LHCN-M2 (cell line): ENCODE measurements at places on chromosomes 12 and 14. TPM values are rescaled to one million over a fixed set of nuclear protein-coding genes. Genes with fewer than 3 reads are reported as not detected.
A peak's percentile ranks its signal among the peaks of the same experiment; 100 is the strongest.

GRCh38 chr14:68523989-68524725 lies 268.7 kb downstream of the ZFP36L1 start:
- peak; percentile 80 for DNase-seq

GRCh38 chr12:101474711-101475386 lies at the start of gene SPIC:
Gene SPIC, plus strand, starts transcription at chr12:101475336. Its CDS starts 1,569 bp downstream, at chr12:101476905.
- DNase-seq: no peak

DNA sequence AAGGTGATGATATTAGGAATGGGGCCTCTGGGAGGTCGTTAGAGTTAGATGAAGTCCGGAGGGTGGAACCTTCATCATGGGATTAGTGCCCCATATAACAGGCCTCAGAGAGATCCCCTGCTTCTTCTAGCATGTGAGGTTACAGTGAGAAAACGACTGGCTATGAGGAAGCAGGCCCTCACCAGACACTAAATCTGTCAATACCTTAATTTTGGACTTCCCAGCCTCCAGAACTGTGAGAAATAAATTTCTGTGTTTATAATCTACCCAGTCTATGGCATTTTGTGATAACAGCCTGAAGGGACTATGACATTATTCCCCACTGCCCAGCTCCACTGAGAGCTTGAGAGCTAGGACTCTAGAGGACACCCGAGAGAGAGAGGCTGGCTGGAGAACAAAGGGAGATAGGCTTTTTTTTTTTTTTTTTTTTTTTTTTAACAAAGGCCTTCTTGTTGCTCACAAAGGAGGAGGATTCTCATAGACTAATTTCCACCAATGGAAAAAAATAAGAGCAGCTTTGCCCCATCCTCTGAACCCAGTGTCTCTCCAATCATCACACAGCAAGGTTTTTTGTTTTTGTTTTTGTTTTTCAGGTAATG lies 87.8 kb upstream of the EEA1 start:
- DNase-seq: no peak

DNA sequence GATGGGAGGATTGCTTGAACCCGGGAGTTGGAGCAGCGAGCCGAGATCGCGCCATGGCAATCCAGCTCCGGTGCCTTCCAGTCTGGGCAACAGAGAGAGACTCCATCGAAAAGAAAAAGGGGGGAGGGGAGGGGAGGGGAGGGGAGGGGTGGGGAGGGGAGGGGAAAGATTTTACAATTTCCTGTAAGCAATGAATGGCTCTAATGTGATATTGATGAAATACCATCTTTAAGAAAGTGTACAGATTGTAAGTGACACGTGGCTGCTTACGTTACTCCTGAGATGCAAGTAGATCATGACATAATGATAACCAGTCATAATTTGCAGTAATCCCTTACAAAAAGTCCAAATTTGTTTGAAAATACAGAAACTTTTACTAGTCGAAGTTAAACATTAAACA lies 1.4 kb downstream of the SLC25A21 start:
- no peak for DNase-seq

- DNase-seq: no peak
Observed at GRCh38 chr14:51432302-51432948, 192.4 kb downstream of the TMX1 start.

DNA sequence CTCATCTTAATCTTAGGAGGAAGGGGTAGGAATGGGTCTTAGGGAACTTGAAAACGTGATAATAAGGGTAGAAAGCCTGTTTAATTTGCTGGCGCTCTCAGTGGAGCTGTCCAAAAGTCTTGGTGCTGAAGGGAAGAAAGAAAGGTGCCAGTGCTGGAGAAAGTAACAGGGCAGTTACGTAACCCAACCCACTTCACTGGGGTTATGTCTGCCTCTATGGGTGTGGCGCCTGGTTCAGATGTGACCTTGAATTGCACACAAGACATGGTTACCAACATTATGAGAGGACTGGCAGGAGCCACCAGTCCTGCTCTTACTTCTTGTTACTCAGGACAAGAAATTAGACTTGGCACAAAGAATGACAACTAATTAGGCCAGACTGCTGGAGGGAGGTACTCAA lies 18.6 kb upstream of the GPATCH2L start:
- DNase-seq: peak; percentile 43

DNA sequence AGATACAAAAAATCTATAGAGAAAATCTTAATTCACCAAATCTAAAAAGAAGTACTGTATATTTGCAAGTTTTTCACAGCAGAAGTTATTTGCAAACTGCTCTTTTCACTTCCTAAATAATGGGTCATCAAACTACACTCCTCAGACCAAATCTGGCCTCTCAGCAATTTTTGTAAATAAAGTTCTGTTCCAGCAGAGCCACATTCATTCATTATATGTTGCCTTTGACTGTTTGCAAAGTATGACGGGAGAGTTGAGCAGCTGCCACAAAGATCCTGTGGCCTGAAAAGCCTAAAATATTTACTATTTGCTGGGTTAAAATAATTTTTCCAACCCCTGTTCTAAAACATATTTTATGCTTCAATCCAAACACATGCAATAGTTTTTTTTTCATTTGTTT lies 1222.3 kb upstream of the SEL1L start:
- DNase-seq: no peak

DNA sequence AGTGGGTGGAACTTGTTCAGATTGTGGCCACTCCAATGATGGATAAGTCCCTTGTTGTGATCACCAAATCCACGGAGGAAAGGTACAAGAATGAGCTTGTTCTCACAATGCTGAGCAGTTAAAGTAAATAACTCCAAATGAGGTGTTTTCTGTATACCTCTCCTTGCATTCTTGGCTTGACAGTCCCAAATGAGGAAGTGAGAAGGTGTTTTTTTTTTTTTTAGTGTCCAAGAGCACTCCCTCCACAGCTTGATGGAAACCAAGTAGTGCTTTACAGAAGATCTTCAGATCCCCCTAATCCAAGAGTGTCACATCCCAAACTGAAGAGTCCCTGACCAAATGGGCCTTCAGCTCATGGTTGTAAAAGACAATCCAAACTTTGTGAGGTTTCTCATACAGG lies 153.6 kb downstream of the ATP23 start:
- DNase-seq: no peak

DNA sequence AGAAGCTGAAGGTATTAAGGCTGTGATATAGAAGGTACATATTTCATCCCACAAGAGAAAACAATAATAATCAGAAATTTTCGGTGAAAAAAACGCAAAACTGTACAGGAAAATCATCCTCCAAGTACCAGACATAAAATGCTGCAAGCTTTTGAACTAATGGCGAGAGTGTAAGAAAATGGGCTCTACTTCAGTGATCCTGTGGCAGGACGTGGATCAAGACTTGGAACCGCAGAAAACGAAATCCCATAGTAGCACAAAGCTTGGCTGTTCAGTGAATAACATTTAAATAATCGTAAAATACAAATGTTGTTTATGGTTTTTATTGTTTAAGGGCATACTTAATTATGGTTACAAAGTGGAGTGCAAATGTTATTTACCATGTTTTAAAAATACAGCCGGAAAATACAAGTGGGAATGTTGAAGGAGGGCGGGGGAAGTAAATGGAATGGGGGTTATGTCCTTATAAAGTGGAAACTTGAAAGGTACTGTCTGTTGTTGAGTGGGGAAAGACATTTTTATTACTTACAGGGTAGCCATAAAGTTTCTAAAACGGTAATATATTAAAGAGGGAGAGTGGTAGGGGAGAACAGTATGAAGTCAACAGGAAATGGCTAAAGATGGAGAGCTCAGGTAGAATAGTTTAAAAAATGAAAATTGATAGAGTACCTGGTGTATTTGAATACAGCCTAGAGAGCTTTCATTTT lies 1.1 kb downstream of the SMIM10L1 start:
- DNase-seq: peak; percentile 24

DNA sequence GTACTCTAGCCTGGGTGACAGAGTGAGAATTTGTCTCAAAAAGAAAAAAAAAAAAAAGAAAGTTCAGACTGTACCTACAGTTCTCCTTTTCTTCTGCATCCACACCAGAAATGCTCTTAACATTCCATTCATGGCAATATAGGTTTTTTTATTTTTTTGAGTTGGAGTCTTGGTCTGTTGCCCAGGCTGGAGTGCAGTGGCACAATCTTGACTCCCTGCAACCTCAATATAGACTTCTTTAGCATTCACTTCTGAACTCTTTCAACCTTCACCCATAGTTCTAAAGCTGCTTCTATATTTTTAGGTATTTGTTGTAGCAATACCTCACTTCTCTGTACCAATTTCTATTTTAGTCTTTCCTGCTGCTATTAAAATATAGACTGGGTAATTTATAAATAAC lies 1095.7 kb downstream of the FLRT2 start:
- no peak for DNase-seq

DNA sequence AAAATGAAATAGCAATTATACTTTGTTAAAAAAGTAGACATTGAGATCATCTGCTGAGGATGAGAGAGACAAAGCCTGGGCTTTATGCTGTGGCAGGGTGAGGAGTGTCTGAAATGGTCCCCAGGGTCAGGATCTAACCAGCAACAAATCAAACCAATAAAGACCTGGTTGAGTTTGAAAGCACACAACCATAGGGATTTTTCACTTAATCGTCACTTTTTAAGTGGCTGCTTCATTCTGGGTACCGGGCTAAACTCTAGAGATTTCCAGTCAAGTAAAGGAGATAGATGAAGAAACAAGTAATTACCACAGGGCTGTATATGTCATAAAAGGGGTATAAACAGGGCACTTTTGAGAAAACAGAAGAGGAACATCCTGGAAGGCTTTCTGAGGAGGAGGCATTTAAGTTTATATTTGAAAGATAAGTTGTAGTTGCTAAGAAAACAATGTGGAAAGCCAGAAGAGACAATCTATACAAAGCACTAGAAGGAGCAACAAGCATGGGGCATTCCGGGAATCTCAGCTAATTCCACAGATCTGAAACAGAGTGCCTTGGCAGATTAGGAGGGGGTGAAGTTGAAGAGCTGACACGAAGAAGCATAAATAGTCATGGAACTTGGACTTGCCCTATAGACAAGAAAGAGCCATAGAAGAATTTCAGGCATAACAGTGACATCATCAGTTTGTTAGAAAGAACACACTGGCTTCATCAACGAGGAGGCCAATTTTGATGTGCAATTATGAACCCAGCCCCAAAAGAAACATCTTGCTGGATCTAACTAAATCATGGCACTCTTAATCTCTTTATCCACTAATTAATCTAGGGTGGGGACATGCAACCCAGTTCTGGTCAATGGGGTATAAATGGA lies 46.9 kb upstream of the FRS2 start:
- DNase-seq: no peak

DNA sequence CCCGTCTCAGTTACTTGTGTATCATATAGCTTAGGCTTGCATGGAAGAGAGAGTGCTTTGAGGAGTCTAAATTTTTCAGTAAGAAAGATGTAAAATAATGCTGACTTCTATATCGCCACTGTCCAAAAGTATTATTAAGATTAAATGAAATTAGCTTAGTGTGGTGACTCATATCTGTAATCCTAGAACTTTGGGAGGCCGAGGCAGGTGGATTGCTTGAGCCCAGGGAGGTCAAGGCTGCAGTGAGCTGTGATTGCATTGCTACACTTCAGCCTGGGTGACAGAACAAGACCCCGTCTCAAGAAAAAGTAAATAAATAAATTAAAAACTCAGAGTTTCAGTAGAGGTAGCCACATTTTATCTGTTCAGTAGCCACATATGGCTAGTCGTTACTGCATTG lies 23.3 kb downstream of the PAPOLA start:
- no peak for DNase-seq

- no peak for DNase-seq
Observed at GRCh38 chr12:21665816-21666215, 8.2 kb upstream of the LDHB start.

DNA sequence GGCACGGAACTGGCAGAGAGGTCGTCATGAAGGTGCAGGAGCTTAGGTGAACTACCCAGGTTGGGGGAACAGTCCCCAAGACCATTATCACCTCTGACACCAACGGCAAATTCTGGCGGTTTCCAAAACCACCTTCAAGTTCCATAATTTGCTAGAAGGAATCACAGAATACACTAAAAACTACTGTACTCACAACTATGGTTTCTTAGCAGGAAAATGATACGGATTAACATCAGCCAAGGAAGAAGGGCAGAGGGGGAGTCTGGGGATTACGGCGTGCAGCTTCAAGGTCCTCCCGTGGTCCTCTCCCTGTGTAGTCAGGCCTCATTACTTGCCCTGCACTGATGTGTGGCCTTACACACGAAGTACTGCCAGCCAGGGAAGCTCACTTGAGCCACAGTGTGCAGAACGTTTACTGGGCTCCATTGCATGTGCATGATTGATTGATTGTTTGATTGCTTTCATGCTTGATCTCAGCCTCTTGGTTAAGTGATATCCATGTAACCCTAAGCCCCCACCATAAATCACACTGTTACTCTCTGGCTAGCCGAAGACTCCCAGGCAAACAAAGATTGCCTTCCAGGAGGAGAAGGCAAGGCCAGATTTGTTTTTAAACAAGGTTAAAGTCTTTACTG lies 837 bp upstream of the STX2 start:
- DNase-seq: no peak

The BATF gene
- not detected in 2 replicates for total RNA-seq

The TAS2R10 gene
- 0.19 and 0.40 TPM in 2 replicates for total RNA-seq

The PDZRN4 gene
- total RNA-seq: not detected in 2 replicates

The ESPL1 gene
- 14.8 and 18.2 TPM in 2 replicates for total RNA-seq

The KRT75 gene
- not detected in 2 replicates for total RNA-seq

The ATP5MC2 gene
- total RNA-seq: 412 and 417 TPM in 2 replicates

The TMEM229B gene
- 0.06 TPM in 1 of 2 replicates, not detected in the other for total RNA-seq
